ENCODE measurements at places on chromosomes 4 and X.

GRCh38 chrX:13028871-13029636, 15.4 kb downstream of the FAM9C start:
- DNase-seq, result no peak

- no peak for DNase-seq
These were observed 343.1 kb downstream of the GRID2 start for GRCh38 chr4:92646826-92647225.

- DNase-seq, result no peak
These were observed 26.1 kb downstream of the RBM46 start for GRCh38 chr4:154807042-154807630.

DNA sequence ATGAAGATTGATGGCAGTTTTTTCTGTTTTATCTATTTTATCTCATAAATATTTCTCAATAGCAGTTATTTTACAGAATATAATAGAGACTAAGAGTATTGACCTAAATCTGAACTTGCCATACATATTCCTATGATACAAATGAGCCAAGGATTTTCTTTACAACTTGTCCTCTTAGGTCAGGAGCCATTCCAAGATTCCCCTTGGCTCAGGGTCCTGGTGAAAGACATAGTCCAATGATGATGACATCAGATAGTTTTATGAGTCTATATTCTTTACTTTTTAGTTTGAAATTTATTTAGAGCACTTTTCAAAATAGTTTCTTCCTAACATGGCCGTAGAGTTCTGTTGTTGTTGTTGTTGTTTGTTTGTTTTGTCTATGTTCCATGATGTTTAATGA, 869.1 kb upstream of the GRID2 start:
- no peak for DNase-seq

DNA sequence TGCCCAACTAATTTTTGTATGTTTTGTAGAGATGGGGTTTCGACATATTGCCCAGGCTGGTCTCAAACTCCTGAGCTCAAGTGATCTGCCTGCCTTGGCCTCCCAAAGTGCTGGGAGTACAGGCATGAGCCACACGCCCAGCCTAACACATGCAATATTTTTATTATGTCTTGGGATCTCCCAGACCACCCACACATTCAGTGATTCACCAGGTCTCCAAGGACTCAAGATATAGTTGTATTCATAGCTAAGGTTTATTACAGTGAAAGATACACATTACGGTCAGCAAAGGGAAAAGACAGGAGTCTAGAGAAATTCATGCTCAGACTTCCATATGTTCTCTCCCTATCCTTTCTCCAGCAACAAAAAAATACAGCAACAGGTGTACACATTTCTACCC, 25.5 kb upstream of the FAM120C start:
- no peak for DNase-seq

DNA sequence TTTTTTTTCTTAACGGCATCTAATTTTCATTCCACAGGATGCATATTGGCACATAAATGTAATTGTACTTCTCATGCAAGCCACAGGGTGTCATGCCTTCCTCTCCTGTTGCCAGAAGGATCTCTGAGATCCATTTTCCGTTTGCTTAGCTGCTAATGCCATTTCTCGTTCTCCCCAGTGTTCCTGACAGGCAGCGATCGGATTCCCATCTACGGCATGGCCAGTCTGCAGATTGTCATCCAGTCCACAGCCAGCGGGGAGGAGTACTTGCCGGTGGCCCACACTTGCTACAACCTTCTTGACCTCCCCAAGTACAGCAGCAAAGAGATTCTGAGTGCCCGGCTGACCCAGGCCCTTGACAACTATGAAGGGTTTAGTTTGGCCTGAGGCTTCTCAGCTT, 8.9 kb upstream of the NAP1L5 start:
- no peak for DNase-seq
